ENCODE measurements at places on chromosomes 12 and 14. TPM values are rescaled to one million over a fixed set of nuclear protein-coding genes. Genes with fewer than 3 reads are reported as not detected.

The PPP1R1A gene
- 27.9 TPM for total RNA-seq

The KRT79 gene
- not detected for total RNA-seq

The CEP170B gene
- 24.6 TPM for total RNA-seq

The RTL1 gene
- not detected for total RNA-seq

The FGF6 gene
- not detected for total RNA-seq

The FITM1 gene
- total RNA-seq: not detected

The PKP2 gene
- total RNA-seq: 1.1 TPM

The PAH gene
- total RNA-seq: not detected

The FAM90A1 gene
- not detected for total RNA-seq

The SCN8A gene
- total RNA-seq: 0.47 TPM
